ENCODE measurements at places on chromosomes 13 and 19. TPM values are rescaled to one million over a fixed set of nuclear protein-coding genes. Genes with fewer than 3 reads are reported as not detected.

DNA sequence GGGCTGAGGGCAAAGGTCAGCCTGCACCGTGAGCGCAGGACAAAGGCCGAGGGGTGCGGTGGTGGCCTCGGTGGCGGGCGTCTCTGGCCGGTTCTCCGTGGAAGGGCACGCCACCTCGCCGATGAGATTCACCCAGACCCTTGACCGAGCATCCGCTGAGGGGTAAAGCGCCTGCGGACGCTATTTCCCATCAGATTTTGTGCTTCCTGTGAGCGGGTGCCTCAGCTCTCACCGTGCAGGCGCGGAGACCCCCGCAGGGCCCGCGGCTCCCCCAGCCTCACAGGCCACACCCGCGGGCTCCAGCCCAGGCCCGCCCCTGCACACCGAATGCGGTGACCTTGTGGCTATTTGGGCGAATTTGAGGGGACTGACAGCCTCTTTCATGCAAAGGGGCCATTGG, 348.0 kb downstream of the TEX29 start:
- no peak for DNase-seq

GRCh38 chr13:100526318-100527000, 62.1 kb downstream of the GGACT start:
- no peak for DNase-seq

DNA sequence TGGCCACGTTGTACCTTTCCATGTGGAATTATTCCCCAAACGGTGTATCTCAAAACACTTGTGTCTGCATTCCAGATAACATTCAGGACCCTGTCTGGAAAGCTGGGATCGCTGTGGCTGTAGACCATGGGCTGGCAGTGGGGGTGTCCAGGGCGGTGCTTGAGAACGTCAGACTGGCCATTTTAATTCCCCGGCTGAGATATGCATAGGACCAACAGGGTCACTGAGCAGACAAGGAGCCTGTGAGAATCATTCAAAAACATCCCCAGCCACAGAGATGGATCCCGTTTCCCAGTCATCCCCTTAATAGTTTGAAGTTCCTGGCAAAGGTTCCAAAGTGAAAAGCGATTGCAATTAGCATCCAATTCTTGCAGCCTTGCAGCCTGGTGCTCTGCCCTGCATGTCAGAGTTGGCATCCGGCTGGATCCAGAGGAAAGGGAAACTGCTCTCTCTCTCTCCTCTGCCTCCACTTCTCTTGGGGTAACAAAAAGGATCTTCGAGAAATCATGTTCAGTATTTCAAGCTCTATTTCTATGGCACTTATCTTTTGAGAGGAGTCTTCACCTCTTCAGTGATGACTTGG, 41.6 kb downstream of the IFT88 start:
- no peak for DNase-seq

STXBP2 gene
- 30.3 TPM for total RNA-seq

PROZ gene
- total RNA-seq: not detected
